Dermis microvascular lymphatic vessel endothelial cell (primary cell): ENCODE measurements at places on chromosomes 3 and 15.

DNA sequence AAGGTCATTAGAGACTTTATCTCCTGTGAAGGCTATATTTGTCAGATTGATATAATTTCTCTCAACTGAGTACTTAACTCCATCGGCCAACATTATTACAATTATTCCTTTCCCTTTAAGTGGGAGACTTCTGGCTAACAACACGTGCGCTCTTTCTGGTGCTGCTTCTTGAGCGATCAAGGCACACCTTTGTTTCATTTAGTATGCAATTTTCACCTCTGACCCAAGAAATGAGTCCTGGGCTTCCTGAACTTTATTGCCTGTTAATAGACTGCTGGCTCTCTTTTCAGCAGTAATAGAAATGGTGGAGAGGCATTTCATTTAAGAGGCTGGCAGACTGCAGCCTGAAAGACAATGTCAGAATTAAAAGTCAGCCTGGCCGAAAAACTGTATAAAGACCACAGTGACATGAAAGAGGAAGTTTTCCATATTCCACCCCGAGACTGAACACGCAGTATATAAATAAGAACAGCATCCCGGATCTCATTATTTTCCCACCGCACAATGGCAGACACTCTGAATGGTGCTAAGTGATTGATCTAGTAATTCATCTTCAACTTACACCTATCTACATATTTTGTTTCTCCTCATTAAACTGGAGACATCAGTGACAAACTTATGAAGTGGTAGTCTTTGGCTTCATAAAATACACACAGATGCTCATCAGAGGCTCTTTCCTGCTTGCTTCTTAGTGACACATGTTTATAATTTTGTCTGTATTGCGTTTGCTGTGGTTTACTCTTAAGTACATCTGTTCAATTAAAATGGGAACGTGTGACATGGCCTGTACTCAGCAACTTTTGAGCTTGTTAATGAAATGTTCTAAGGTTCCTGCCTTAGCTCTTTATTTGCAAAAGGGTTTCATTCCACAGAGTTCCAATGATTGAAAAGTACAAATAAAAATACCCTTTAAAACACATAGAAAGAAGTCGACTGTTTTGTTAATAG, 299.9 kb downstream of the MECOM start:
- DNase-seq, result no peak

GRCh38 chr3:29176501-29176900, 104.4 kb upstream of the RBMS3 start:
- DNase-seq, result no peak

DNA sequence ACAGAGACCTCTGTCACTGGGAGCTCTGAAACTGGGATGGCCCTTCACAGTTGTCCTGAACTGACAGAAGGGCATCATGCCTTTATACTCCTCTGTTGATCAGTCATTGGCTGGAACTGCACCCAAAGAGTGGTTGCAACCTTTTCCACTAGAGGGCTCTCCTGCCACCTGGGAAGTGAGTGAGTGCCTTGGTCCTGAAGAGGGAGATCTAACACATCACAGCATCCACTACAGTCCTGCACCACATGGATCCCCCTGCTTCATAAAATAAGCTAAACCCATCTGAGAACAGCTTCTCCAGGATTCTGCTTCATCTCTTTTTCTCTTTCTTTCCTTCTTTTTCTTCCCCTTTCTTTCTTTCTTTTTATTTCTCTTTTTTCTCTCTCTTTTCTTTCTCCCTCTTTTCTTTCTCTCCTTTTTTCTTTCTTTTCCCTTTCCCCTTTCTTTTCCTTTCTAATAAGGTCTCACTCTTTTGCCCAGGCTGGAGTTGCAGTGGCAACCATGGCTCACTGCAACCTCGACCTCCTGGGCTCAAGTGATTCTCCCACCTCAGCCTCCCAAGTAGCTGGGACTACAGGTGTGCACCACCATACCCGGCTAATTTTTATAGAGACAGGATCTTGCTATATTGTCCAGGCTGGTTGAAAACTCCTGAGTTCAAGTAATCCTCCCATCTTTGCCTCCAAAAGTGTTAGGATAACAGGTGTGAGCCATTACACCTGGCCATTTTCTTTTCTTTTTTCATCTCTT, 42.8 kb upstream of the RAF1 start:
- DNase-seq, result peak; percentile 62

DNA sequence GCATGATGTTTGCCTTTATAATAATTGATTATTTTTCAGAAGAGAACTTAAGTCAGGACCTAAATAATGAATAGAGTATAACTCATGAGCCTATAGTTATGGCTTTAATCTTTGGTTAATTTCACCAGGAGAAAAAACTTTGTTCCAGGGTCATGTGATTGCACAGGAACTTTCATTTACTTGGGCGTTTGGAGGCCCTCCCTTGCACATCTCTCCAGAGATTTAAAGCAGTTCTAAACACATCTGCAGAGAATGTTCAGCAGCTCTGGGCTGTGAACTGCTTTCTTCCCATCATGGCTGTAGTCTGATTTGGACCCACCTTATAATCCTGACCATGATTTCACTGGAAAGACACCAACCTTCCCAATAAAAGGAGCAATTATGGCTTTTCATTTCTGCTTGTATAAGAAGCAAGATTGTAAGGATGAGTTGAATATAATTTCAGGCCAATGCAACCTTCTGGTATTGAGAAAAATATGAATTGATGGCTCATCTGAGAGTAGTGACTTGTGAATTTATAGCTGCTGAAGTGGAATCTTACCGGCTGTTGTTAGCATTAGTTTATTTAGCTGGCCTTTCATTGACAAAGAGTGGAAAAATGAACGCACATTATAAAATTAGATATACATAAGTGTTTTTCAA, 80.9 kb upstream of the PRTG start:
- DNase-seq, result no peak

DNA sequence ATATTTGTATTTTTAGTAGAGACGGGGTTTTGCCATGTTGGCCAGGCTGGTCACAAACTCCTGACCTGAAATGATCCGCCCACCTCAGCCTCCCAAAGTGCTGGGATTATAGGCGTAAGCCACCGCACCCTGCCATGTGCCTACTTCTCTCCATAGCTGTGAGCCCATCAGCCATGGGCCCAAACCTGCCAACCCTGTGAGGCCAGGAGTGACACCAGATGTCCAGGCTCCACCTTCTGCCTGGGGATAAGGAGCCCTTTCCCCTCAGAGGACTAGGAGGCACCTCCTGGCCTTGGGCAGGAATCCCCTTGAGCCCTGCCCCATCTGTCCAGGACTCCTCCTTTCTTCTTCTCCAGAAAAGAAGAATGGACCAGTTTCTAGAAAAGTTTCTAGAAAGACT, 14.2 kb upstream of the RFT1 start:
- no peak for DNase-seq
